ENCODE measurements at places on chromosomes 12 and 14.

DNA sequence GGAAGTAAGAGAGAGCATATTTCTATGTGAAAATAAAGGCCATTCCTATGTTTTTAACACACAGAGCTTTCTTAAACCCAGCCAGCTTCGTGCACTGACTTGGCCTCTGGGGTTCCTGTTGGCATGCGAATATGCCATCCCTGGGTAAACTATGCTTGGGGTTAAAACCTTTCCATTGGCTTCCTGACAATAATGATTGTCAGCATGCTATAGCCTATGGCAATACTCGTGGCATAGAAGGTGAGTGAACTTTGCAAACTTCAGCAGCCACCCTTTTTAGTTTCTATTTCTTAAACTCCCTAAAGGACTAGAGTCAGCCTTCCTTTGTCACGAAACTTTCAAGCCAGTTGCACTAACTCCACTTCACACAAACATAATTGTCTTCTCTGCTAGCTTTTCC lies 148.4 kb upstream of the RGS6 start:
- DNase-seq: no peak

DNA sequence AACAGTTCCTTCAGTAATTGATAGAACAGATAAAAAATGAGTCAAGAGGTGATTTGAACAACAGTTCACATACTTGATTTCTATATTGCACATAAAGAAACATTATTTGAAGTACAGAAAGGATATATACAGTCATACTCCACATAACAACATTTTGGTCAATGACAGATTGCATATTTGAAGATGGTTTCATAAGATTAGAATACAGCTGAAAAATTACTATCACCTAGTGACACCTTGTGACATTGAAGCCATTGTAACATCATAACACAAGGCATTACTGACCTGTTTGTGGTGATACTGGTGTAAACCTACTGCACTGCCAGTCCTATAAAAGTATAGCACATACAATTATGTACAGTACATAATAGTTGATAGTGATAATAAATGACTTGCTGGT lies 43.1 kb upstream of the ABCC9 start:
- no peak for DNase-seq

DNA sequence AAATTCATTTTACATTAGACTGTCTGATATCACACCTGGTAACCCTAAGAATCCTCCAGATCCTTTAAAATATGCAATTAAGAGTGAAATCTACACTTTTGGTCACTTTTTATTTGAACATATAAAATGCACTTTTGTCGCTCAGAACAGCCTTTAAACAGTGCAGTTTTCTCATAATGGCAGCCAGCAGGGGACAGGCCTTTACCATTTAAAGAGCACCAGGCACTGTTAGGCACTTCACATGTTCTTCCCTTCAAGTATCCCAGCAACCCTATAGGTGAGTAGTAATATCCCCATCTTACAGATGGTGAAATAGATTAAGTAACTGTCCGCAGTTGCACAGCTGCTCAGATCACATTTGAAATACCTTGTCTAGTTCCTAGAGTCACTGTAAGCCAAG lies 11.3 kb upstream of the SAMD4A start:
- DNase-seq: peak; percentile 25

- DNase-seq: no peak
Measured at GRCh38 chr14:69650948-69651369, 39.6 kb downstream of the SUSD6 start.

DNA sequence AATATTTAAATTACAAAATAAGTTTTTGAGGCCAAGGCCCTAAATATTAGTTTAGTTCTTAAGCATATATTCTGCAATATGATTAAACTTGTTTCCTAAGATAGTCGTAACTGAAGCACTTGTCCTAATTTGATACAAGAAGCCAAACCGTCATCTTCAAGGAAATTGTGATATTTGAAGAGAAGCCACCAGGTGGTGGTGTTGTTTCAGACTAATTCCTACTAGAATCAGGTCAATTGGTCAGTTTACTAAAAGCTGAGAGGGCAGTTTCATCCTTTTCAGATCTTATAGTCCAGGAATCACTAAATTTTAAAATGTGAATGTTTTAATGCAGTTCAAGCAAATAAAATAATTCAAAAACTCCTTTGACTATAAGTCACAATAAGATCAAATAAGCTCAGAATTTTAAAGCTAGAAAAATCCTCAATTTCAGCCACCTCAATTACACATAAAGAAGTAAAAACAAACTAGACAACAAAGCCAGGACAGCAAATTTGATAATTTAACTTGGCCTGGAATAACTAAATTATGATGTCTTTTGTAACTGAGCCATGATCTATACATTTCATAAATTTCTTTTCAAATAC lies 7.1 kb upstream of the ARL1 start:
- peak; percentile 84 for DNase-seq

- no peak for DNase-seq
Measured at GRCh38 chr12:80938397-80938796, 663 bp upstream of the LIN7A start.

DNA sequence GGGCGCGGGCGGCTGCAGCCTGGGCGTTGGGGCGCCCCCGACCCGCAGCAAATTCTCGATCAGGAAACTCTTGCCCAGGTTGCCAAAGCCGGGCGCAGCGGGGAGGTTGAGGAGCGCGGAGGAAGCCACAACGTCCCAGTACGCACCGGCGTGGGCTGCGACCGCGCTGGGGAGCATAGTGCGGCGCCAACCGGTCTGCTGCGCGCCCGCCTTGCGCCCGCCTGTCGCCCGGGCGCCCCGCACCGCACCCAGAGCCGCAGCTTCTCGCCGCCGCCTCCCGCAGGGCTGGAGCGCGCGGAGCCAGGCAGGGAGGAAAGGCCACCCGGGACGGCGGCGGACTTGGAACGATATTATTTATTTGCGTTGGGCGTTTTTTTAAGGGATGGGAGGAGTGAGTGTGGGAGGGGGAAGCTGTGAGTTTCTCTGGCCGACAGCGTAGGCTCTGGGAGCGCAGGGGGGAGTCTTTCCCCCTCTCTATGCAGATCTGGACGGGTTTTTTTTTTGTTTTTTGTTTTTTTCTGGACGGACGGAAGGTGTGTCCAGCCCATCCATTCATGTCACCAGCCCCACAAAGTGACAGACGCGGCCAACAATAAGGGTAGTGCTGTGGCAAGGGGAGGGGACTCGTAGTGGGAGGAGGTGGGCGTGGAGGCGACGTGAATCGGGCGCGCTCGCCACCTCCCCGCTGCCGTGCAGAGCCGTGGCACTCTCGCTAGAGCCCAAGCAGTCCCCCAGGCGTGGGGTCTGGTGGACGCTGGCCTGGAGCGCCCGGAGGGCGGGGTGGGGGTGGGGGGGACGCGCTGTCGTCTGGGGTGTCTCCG lies at the start of gene DBX2:
Gene DBX2, minus strand, starts transcription at position 349 of the 821 bp plus-strand sequence. Its CDS starts 172 bp downstream, at position 177.
- DNase-seq: no peak

- DNase-seq: peak; percentile 33
Measured at GRCh38 chr12:119274636-119275065, 59.9 kb upstream of the CCDC60 start.

GRCh38 chr14:102979406-102979805 lies 56.9 kb downstream of the AMN start:
- no peak for DNase-seq

- DNase-seq: no peak
Measured at GRCh38 chr12:53182903-53183302, 2.2 kb upstream of the CSAD start.

GRCh38 chr14:90715993-90716392 lies 100.2 kb downstream of the TTC7B start:
- no peak for DNase-seq
